ENCODE measurements at places on chromosomes 3 and 15.

DNA sequence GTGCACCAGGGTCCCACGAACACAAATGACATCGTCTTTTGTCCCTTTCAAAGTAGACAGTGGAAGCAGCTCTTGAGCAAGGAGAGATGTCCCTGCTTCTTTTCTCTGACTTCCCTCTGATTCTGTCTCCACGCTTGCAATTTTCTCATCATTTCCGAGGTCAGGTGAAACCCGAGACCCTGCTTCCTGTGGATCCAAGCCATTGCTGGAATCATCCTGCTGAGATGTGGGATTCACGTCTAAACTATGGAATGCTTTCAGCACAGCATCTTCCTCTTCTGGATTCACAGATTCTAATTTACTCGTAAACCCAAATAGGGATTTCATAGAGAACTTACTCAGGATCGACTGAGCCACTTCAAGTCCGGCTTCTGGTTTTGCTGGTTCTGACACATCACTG, 127.1 kb downstream of the FMN1 start:
- no peak for DNase-seq

- no peak for DNase-seq
Measured at GRCh38 chr15:27561816-27562215, 537.3 kb downstream of the OCA2 start.

DNA sequence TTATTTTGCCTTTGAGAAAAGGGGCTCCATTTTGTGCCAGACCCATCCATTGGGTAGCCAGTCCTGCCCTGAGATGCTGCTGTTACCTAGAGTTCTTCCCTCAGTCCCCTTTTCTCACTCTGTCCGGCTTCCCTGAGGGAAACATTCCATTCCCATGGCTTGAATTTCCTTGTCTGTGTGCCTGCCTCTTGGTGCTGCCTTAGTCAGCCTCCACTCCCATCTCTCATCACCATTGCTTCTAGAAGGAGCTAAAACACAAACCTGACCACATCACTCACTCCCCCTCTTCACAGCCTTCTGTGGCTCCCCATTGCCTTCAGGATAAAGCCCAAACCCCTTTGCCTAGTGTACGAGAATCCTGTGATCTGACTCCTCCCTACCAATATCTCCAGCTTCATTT, 25.2 kb upstream of the C2CD4B start:
- no peak for DNase-seq

DNA sequence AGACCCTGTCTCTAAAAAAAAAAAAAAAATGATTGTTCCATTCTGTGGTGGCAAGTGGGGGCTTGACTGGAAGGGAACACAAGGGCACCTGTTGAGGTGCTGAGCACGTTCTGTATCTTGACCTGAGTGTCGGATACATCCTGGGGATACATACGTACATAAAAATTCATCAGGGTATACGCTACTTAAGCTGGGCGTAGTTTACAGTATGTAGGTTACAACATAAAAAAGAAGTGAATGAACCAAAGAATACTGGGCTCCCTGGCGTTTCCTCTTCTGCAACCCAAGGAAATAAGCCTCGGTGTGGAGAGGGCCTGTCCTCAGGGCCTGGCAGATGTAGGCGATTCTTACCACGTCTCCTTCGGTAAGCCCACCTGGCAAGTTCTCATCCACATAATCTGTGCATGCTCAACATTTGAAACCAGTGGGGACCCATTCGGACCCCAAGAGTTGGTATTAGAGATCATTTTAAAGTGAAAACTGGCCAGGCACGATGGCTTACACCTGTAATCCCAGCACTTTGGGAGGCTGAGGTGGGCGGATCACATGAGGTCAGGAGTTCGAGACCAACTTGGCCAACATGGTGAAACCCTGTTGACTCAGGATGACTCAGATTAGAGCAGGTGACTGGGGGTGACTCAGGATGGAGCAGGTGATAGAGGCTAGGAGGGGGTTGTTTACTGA, 5.1 kb upstream of the MUC20 start:
- no peak for DNase-seq

DNA sequence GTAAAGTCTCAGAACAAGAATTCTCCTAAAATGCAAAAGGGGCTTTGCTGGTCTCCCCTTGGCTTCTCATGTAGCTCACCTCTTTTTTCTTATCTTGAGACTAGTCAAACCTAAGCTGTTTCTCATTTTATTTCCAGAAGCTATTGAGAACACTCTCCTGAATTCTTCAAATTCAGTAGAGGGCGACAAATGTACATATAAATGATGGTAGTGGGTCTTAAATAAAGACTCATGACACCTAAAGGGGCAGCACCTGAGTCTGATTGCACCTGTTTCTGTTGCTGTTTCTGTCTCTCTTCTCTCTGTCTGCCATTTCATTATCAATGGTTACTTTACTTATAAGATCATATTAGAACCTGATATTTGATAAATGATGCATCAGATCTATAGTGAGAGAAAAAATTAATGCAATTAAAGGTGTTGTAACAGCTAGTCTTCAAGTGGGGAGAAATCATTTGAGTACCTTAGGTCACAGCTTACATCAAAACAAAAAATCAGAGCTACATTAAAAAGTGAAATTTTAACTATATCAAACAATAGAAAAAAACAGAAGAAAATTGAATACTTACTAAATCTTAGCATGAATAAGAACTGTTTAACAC, 7.0 kb downstream of the ADIPOQ start:
- DNase-seq: no peak

GRCh38 chr3:141148770-141149169, 82.9 kb upstream of the PXYLP1 start:
- DNase-seq: no peak

- no peak for DNase-seq
Measured at GRCh38 chr3:107329088-107329487, 48.2 kb upstream of the CCDC54 start.

GRCh38 chr3:114892880-114893279, 254.2 kb downstream of the ZBTB20 start:
- no peak for DNase-seq

DNA sequence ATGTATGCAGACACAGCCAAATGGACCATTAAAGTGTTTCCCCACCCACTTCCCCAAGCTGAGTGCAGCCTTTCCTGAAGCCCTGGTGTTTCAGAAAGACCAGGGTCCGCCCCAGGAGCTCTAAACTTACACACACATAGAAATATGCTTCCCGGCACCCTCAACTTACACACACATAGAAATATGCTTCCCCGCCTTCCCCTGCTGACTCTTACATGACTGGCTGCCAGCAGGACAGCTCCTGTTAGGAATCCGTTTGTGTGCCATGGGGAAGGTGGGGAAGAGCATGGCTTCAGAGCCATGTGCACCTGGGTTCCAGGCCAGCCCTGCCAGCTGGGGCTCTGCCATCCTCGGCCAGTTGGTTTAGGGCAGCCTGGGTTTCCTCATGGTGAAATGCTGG, 3.6 kb downstream of the CLEC3B start:
- no peak for DNase-seq

DNA sequence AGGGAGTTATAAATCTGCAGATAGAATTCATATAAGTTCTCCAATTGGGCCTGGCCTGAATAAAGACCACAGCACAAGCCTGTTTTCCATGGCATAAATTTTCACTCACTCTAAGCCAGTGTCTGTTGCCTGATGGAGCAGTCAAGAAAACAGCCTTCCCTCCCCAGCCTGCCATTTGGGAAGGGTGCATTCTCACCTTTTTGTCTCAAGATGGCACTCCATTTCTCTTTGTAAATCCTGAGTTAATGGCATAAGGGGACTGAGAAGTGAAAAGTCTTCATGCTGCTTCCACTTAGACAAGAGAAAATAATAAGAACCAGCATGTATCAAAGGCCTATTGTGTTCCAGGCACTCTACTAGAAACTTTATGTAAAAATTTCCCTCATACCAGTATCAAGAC, 115.6 kb upstream of the MANF start:
- no peak for DNase-seq

DNA sequence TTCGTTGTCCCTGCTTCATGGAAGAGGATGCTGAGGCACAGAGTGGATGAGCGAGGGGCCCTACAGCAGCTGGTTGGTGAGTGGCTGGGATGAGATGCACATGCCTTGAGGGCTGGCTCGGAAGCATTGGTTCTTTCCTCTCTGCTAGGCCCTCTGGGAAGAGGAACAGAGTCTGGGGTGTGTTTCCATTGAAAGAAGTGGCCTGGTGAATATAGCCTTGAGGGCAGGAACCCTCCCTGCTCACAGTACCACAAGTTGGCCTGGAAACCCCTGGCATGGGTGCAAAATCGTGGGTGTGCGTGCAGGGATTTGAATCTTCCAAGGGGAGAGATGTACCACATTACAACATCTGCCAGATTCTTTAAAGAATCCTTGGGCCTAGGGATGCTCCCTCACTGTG, 37.6 kb upstream of the ANKRD34C start:
- DNase-seq: no peak

DNA sequence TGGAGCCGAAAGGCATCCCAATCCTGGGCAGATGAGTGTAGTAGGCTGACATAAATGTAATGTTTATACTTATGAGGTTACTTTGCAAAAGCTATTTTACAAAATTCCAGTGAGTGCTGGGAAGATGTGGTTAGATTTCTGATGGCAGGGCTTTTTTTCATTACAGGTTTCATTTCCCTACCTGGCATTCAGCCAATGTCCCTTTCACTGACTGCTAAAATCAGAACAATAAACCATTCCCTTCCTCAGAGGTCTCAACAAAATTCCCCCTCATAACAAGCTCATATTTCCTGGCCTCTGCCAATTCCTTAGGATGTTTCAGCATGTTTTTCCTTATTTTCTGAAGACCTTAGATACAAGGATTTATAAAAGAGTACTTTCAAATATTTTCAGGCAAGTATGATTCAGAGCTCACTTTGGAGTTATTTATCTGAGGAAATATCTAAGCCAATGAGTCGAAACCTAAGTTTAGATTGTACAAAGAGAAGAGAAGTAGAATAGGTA, 40.9 kb upstream of the CCDC80 start:
- no peak for DNase-seq

- DNase-seq: no peak
Measured at GRCh38 chr3:170643831-170644230, 58.0 kb upstream of the SLC7A14 start.
